Caudate nucleus (tissue), 63 donors: ENCODE measurements at places on chromosomes 4 and X.

GRCh38 chr4:112296949-112297880 is at the start of gene ALPK1:
TSS of gene ALPK1 (plus strand) at chr4:112297369.
- no peak for DNase-seq

GRCh38 chr4:120816296-120816965 is 106.1 kb downstream of the PRDM5 start:
- no peak for DNase-seq

GRCh38 chrX:104137496-104137895 is 19.3 kb downstream of the SLC25A53 start:
- no peak for DNase-seq

- DNase-seq, result no peak
These were observed 5.8 kb downstream of the CCKAR start for GRCh38 chr4:26484516-26484915.

GRCh38 chr4:18923496-18924161 is 902.1 kb upstream of the LCORL start:
- DNase-seq, result no peak

- no peak for DNase-seq
These were observed 35.1 kb downstream of the ENPEP start for GRCh38 chr4:110510955-110511544.

DNA sequence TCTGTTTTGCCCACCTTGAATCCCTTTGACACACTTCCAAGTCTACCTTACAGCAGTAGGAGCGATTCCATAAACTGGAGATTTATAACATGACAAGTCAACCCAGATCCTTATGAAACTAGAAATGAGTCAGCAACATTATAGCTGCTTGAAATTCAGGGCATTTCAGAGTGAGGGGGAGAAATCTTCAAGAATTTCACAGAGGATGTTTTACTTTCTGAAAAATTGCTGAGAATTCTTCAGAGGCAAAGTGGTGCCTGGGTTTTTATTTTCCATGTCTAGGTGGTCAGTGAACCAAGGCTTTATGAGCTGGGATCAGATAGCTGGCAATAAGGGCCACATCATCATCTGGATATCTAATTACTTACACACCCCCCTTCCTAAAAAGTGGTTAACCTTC is 119.8 kb downstream of the PPARGC1A start:
- no peak for DNase-seq

- no peak for DNase-seq
These were observed 321.3 kb downstream of the ADGRL3 start for GRCh38 chr4:61521451-61521850.

DNA sequence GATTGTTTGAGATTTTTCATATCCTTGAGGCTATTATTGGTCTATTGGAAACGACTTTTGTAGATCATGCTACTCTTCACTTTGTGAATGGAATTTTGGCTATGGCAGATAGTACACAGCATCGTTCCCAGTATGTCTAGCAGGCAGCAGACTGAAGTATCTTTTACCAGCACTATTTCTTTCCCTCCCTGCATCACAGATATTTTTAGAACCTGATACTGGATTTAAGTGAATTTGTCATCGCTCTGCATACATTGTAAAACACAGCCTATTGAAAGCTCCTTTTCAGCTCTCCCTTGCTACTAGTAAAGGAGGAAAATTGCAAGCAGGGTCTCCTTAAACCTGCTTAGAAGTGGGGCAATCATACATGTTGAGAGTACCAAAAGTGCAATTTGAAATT is 133.6 kb downstream of the LUZP4 start:
- no peak for DNase-seq
